ENCODE measurements at places on chromosomes 3 and 15.
A peak's percentile ranks its signal among the peaks of the same experiment; 100 is the strongest.

- DNase-seq: no peak
Observed at GRCh38 chr3:58231666-58232065, 5.9 kb upstream of the ABHD6 start.

- DNase-seq: peak; percentile 76
Observed at GRCh38 chr3:151697496-151697895, 36.2 kb upstream of the AADACL2 start.

DNA sequence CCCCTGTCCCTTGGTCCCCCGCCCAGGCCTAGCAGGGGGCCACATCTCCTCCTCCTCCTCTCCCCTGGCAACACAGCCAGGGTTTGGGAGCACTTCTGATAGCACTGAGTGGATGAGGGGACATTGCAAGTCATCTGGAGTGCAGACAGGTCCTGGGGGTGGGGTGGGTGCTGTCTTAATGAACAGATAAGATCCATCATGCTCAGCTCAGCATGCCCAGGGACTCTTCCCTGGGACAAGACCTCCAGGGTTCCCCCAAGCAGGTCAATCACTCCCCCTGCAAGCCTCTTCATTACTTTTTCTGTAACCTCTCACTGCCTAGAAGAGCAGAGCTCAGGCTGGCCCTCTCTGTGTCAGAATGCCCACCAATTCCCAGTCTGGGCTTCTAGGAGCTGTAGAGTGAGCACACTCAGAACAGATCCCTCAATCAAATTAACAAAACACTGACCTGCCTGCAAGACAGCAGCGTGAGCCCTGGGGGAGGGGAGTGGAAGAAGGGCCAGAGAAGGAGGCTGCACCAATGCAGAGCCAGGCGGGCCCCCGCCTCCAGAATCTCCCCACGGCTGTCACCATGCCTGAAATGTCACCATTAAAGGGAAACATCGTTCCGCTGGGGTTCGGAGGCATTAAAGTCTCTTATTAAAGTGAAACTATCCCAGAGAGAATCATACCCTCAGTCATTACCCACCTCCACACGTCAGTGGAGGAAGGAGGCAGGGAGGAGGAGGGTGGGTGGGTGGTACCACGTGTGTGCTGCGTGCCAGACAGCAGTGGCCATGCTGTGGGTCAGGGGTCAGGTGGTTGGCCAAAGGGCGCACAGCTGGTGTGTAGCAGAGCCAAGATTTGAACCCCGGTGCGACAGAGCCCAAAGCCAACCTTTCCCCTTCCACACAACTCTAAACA is 114.7 kb upstream of the LINGO1 start:
- DNase-seq: no peak

- DNase-seq: no peak
Observed at GRCh38 chr3:56806407-56806806, 4.7 kb upstream of the ARHGEF3 start.

DNA sequence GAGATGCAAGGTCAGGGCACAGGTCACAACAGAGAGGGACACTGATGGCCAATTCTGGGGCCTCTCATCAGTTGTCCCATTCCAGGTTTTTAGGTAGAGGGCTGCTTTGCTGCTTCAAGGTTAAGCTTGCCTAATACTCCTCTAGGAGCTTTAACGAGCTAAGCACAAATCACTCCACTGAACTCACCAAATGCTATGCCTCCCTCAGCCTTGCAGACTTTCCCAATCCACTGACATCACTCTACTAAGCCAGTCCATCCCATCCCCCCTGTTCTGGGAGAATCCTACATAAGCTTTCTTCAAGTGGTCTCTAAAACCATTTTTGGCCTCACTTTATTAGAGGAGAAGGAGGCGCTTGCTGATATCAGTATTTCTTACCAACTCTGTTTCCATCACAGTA is 24.8 kb upstream of the PDCD6IP start:
- DNase-seq: peak; percentile 76

GRCh38 chr3:63764511-63764910 is 54.6 kb upstream of the C3orf49 start:
- DNase-seq: no peak

- no peak for DNase-seq
Observed at GRCh38 chr3:44232407-44232806, 9.3 kb upstream of the TOPAZ1 start.

Data from amniotic epithelial cell (primary cell).